ENCODE measurements at places on chromosomes 7 and 10.

DNA sequence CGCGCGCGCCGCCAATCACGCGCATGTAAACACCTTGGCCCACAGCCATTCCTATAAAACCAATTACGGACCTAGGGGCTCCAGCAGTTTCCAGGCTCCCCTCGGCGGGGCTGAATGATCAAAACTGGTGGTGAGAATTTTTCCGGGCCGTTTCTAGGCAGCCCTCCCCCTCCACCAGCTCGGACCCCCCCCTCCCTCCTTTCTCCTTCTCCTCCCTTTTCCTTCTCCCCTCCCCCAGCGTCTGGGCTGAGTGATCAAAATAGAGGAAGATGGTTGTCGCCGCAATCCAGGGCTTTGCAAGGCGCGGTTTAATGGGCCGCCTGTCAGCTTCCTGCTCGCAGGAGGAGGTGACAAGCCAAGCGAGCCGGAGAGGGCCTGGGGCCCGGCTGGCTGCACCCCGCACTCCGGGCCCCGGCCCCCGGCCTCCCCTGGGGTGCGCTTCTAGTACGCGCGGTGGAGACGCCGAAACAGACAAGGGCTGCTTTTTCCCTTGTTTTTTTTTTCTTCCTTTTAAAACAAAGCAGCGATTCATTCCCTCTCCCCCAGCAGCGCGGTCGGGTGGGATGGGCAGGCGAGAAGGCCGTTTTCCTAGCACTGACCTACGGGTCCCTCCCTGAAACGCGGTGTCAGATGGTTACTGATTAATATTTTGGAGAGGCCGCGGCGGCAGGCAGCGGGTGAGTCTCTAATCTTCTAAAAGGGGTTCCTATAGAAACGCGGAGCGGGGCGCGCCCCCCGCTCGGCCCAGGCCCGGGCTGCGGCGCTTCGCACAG lies 528 bp upstream of the TNRC18 start:
- peak; percentile 96 for DNase-seq

GRCh38 chr10:121216295-121216694 lies 365.1 kb downstream of the WDR11 start:
- DNase-seq, result no peak

- DNase-seq, result no peak
Observed at GRCh38 chr7:130338233-130338632, 6.4 kb upstream of the CPA5 start.

DNA sequence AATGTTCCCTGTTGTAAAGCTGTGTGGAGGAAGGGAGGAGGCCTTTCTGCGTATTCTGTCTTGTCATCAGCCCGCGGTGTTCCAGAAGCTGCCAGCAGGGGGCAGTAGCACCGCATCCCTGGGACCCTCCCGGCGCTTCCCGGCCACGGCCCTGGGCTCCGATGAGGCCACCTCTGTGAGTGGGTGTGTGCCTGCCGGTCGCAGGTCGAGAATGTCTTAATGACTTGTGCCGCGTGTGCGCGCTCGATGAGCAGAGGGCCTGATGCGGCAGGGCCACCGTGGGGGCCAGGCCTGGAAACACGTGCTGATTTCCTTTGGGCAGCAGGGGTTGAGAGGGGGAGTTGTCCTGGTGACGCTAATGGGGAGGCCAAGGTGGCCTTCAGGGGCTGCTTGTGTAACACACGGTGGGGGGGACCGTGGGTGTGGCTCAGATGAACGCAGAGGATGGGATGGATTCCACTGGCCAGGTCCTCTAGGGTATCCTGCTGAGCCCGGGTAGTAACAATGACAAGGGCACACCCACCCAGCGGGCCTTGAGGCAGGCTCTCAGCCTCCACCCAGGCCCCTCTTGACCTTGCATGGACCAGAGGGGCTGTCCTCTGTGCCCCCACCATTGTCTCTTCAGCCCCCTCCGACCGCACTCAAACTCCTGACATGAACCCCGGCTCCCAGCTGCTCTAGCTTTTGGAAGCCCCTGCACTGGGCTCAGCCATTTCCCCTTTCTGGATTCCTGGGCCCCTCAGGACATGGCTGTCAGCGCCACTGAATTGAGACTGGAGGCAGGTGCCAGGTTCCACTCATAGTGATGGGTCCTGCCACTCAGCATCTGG lies 135.9 kb upstream of the PODXL start:
- peak; percentile 7 for DNase-seq

GRCh38 chr10:5583525-5584175 lies 58.9 kb downstream of the CALML3 start:
- DNase-seq, result no peak

DNA sequence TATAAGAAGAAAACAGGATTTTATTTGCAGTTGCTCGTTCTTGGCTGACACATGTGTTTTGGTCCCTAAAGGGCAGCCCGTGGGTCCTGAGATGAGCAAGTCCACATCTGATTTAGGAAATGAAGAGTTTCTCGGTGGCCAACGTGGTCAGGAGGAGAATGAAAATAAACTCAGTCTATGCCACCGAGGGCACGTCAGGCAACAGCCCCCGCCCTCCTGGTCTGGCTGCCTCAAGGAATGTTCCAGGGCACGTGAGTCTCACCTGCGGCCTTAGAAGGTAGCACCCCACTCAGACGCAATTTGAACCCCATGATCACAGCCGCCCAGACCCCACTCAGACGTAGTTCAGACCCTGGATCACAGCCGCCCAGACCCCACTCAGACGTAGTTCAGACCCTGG lies 197.2 kb downstream of the ADARB2 start:
- no peak for DNase-seq

DNA sequence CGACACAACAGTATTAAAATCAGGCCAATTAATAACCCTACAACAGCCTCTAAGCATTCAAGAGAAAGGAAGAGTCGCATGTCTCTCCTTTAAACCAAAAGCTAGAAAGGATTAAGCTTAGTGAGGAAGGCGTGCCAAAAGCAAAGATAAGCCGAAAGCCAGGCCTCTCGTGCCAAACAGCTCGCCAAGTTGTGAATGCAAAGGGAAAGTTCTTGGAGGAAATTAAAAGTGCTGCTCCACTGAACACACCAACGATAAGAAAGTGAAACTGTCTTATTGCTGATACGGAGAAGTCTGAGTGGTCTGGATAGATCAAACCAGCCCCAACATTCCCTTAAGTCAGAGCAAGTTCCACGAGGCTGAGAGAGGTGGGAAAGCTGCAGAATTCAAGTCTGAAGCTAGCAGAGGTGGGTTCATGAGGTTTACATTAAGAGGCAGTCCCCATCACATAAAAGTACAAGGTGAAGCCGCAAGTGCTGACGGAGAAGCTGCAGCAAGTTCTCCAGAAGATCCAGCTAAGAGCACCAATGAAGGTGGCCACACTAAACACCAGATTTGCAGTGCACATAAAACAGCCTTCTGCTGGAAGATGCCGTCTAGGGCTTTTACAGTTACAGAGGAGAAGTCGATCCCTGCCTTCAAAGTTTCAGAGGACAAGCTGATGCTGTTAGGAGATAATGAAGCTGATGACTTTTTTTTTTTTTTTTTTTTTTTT lies 194.8 kb downstream of the MAD1L1 start:
- DNase-seq, result peak; percentile 28

- no peak for DNase-seq
Observed at GRCh38 chr7:42017349-42017986, 219.5 kb downstream of the GLI3 start.

- no peak for DNase-seq
Observed at GRCh38 chr7:11650500-11650899, 181.5 kb downstream of the THSD7A start.

DNA sequence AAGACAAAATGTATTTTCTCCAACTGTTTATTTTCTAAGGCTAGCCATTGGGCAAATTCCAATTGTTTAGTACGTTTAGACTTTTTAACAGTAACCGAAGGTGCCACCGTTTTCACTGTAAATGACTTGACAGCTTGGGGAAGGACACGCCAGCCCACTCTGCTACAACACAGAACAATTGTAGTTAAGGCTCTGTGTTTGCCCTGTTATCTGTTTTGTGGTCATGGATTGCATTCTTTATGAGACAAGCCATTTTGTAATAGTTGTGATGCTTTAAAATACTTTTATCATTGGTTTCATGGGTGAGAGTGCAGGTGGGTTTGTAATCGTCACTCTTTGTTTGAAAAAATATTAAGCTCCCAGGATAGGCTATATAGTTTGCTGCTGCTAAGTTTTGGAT lies 6.6 kb upstream of the PITRM1 start:
- no peak for DNase-seq

- DNase-seq, result no peak
Observed at GRCh38 chr7:75835688-75836285, 22.2 kb upstream of the CCL24 start.

DNA sequence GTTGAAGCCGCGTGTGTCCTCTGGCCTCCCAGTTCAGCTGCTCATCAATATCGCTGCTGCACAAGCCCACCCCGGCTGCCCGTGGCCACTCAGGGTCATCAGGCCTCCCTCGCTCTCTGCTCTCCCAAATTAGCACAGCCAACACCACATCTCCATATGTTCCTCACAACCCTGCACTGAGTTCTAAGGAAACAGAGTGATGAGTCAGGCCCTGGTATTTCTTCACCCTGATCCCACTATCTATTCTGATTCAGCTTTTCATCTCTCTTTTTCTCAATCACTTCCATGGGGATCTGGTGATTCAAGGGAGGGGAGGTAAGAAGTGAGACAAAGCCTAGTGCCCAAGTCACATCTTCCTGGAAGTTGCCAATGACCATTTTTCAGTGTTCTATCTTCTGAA lies 23.8 kb downstream of the CYTH3 start:
- no peak for DNase-seq

- no peak for DNase-seq
Observed at GRCh38 chr7:122135275-122135674, 8.8 kb downstream of the AASS start.

- DNase-seq, result no peak
Observed at GRCh38 chr10:90642136-90642535, 215.7 kb downstream of the HTR7 start.

DNA sequence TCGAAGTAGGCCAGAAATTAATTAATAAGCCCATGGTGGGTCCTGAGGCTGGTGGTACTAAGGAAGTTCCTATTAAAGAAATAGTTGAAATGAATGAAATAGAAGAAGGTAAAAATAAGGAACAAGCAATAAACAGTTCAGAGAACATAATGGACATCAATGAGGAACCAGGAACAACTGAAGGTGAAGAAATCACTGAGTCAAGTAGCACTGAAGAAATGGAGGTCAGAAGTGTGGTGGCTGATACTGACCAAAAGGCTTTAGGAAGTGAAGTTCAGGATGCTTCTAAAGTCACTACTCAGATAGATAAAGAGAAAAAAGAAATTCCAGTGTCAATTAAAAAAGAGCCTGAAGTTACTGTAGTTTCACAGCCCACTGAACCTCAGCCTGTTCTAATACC lies 36.0 kb downstream of the SLK start:
- DNase-seq, result no peak

DNA sequence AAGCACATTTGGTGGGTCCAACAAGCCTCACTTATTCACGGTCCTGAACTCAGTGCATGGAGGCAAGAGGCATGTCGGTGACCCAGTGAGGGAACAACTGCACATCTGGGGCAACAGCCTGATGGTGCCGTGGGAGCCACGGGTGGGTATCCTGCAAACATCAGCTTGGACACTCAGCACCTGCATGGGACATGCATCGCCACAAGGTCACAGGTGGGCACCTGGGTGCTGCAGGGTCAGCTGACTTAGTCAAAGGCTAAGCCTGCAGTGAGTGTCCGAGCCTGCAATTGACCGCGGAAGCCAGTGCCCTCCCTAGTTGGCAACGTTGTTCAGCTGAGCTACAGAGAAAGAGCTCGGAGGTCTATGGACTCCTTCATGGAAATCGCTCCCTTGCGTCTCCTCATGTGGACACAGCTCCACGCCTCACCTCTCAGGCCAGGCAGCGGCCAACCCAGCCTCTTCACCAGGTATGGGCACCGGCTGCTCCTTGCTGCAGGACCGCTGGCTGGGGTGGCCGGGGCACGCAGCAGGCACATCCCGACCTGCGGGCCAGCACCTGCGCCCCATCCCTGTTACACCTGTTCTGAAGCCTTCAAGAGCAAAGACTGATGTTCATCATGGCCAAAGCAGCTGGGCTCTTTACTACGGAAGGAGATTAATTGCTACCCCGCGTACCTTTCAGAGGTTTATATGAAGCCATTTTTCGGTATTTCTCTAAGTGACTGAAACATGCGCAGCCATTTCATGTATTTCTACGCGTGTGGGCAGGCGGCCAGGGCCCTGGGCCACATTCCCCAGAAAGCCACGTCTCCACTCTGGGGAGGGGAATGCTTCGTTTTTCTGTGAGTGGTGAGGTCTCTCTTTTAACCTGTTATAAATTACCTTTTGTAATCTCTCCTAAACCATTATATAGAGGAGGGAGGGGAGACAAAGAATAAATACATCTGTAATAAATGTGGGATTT lies 380.7 kb downstream of the DNAJB6 start:
- no peak for DNase-seq

- no peak for DNase-seq
Observed at GRCh38 chr10:129867631-129868179, 96.4 kb downstream of the EBF3 start.

- no peak for DNase-seq
Observed at GRCh38 chr10:87608756-87609155, 50.9 kb upstream of the PAPSS2 start.

DNA sequence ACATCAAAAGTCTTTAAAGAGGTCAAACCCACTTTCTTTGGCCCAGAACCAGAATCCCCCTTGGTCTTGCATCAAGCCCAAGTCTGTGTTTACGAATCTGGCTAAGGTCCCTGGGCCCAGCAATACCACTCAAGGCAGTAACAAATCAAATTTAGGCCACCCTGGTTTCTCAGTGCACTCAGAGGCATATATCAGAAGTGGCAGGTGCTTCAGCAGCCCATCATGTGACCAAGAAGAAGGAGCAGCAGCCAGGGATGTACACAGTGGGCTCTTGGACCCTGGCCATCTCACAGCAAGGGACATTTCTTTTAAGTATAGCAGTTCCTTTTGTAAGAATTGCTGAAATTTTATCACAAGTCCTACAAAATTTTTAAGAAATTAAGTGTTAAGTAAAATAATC lies 7.3 kb upstream of the SLC25A13 start:
- no peak for DNase-seq

DNA sequence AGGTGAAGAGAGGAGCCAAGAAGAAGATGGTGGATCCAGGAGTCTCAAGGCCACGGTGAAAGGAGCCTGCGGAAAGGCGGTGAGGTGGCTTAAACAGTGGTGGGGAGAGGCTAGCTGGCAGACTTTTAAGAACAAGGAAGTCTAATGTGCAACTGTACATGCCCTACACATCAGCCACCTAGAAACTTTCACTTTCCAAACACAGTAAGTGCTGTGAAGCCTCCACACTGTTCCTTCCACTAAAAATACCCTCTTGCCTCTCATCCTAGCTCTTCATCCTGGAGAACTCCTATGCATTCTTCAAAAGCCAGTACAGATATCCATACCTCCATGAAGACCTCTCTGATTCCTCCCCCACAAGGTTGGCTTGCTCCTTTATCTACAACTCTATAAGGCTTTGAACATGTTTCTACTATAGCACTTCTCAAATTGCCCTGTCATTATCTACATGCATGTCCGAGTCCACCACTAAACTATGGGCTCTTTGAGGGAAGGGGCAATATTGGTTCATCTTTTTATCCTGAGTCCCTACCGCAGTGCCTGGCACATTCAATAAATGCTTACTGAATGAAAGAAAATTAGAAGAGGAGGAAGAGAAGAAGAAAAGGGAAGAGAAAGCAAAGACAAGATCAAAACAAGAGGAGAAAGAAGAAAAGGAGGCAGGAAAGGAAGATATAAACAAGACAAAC lies 54.2 kb downstream of the DNAJC12 start:
- no peak for DNase-seq

Measured in Jurkat, Clone E6-1 (cell line).